ENCODE measurements at places on chromosomes 13 and 19.

GRCh38 chr13:74104661-74105275 lies 29.4 kb downstream of the KLF12 start:
- DNase-seq = no peak

- no peak for DNase-seq
Observed at GRCh38 chr19:36097036-36097435, 13.9 kb upstream of the OVOL3 start.

DNA sequence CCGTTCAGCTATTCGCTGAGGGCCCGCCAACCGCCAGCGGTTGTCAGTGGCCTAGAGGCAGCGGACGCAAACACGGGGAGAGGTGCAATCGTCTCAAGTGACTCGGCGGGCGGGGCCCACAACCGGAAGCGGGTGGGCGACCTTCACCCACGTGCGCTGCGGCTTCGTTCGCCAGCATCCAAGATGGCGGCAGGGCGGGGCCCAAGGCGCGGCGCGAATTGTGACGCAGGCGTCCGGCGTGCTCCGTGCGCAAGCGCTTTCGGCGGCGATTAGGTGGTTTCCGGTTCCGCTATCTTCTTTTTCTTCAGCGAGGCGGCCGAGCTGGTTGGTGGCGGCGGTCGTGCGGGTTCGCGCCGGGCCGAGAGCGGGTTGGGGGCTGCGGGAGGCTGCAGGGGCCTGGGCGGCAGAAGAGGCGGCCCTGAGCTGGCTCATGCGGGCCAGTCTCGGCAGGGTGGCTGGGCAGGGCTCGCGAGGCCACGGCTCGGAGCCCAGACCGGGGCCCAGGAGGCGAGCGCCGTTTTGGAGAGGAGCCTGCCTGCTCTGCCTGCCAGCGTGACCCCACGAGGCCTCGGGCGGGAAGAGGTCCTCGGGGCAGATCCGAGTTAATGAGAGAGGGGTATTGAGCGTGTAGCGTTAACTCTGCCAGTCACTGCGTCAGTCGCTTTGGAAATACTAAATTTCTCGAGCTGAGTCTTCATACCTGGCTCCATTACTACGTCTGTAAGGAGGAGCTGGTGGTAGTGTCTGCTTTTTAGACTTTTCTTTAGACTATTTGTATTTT lies at the start of gene UBA52:
TSS of gene UBA52 (plus strand) at position 294 of the 781 bp plus-strand sequence. CDS start 1,444 bp downstream, outside the sequence.
- peak; percentile 95 for DNase-seq

DNA sequence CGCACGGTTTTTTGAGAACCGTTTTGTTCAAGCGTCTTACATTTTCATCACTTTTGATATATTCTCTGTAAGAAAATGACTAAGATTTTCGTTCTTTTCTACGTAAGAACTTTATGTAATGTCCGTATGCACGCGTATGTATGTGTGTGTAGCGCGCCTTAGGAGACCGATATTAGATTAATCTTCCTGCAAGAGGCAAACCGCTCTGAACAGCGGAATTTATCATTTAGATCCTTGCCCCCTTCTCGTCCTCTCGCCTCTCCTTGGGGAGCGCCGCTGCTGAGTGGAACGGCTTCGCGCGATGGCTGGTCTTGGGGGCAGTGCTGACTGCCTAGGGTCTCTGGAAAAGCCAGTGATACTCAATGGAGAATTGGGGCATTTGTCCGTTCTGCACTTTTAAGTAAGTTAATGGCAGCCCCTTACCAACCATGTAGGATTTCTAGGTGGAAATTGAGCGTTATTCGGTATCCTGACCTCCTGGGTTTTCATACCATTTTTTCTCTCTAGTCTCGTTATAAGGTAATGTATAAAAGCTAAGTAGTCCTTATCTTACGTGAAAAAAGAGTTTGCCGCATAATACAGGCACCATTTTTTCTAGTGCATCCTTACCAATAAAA lies 4.7 kb downstream of the MAB21L1 start:
- DNase-seq = no peak

- peak; percentile 90 for DNase-seq
Observed at GRCh38 chr13:46668302-46668720, 115.3 kb downstream of the LRCH1 start.

GRCh38 chr19:397321-397720 lies 11.6 kb downstream of the C2CD4C start:
- DNase-seq = no peak

DNA sequence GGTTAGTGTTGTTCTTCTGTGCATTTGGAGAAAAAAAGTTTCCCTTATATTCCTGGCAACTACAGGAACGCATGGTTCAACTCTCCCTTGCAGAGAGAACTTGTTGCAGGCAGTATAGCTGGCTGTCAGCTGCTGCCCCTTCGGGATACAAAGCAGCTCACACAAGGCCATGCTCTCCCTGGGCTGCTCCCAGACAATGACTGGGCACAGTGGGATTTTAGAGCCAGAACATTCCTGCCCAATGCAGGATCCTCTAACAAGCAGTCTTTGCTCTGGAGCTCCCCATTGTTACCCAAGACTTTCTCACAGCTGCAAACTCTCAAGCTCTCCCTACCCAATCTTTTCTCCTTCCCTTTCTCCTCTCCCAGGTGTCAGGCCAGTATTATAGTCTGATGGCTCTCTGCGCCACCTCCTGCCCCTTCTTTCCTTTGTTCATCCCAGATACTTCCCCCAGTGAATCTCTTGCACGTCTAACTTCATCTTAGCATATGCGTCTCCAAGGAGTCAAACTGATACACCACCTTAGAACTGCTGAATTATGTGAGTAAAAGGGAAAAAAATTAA lies 27.5 kb upstream of the SERPINE3 start:
- no peak for DNase-seq

DNA sequence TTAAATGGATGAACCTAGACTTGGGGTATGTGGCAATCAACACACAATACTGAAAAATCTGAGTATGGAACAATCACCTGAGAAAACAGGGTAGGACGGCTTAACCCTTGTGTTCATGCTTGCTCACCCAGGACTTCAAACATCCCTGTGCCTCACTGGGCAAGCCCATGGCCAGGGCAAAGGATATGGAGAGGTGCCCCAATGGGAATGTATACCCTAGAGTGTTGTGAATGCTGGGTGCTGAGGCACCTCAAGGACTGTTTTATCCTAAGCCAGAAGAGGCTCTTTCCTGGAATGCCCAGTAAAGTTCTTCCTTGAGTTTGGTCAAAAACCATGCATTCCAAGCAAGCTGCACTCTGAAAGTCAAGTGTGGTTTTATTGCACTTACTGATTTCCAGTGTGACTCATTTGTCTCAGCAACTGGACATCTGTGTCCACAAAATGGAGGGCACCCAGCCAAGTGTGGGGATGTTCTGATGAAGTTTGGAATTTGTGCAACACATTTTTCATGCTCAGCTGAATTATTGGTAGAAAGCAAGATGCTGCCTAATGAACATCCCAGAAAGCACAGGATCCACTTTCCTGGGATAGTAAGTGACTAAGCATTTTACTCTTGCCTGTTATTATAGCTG lies 531.3 kb downstream of the RFC3 start:
- DNase-seq = no peak

DNA sequence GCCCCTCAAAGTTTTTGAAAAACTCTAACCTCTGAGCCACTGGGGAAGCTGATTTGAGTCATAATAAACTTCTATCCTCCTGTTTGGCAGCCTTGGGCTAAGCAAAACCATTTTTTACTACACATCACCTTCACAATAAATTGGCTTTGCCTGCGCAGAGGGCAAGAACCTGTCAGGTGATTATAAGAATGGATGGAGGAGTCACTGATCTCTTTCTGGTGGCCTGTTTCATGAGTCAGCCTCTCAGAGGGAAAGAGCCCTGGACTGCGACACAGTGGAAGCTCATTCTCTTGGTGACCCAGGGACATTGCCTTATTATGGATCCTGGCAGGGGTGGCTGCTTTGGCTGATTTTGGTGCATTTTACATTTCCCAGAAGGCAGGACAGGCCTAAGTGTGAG lies 17.5 kb upstream of the PSG9 start:
- DNase-seq = no peak

- DNase-seq = no peak
Observed at GRCh38 chr13:30255696-30256095, 51.7 kb downstream of the KATNAL1 start.

- DNase-seq = no peak
Observed at GRCh38 chr13:65414187-65414586, 1815.9 kb downstream of the PCDH9 start.

GRCh38 chr13:40388617-40389016 lies 277.8 kb downstream of the FOXO1 start:
- DNase-seq = peak; percentile 77

GRCh38 chr19:34432797-34433196 lies 4.6 kb downstream of the UBA2 start:
- no peak for DNase-seq

- DNase-seq = no peak
Observed at GRCh38 chr13:76307142-76307541, 579.1 kb downstream of the KCTD12 start.

DNA sequence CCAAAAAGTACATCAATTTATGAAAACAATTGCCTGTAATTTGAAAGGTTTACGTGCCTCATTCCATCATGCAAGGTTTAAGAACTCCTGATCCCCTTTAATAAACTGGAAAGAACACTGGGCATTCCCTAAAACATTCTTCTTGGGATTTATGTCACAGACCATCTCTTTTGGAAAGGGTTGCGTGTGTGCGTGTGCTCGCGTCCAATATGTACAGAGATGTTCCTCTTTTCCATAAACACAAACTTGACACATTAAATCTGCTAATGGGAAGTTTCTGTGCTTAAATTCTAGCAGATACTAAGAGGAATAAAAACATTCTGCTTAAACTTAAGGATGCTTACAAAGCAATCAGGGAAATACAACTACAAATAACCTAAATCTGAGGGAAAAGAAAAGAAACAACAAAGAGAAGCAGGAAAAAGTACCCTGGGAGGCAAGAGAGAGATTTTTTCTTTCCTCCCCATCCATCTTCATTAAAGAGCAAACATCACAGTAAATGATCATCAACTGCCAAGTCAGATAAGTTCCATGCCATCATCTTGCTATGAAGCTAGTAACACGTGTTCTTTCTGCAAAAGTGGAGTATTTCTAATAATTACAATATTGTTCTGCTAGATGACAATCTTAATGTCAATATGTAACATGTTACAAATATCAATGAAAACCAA lies 83.7 kb downstream of the STK24 start:
- DNase-seq = no peak

DNA sequence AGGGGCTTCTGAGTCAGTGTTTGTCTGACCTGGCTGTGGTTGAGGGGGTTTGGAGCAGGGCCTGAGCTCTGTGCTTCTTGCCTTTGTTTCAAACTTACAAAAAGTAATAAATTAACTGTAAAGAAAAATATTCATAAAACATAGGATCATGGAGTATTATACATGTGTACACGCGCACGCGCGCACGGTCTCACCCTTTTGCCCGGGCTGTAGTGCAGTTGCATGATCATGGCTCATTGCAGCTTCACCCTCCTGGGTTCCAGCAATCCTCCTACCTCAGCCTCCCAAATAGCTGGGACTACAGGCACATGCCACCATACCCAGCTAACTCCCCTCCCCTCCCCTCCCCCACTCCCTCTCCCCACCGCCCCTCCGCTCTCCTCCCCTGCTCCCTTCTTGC lies 23.5 kb downstream of the TDRD12 start:
- no peak for DNase-seq

DNA sequence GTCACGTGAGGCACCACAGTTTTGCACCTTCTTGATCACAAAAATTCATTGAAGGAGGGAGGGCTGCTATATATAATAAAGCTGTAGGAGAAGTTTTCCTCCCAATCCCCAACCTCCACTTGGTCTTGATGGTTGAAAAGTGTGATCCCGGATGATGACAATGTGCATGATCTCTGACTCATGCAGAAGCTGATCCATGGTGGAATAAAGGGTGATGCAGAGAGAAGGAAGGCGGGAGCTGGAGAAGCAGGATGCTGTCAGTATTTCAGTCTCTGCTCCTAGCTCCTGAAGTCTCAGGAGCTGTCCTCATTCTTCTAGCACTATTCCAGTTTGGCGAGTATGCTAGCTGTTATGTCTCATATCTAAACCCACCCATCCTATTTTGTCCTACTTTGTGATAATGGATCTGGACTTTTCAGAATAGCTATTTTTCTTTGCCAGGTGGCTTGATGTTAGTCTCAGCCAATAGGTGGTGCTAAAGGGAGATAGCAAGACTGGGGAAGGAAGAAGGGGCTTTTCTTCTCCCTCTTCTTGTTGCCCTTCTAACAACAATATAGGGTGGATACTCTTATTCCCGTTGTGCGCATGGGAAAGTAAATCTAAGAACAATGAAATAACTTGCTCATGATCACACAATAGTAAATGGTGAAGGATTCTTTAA lies 65.6 kb upstream of the HTR2A start:
- DNase-seq = peak; percentile 31

DNA sequence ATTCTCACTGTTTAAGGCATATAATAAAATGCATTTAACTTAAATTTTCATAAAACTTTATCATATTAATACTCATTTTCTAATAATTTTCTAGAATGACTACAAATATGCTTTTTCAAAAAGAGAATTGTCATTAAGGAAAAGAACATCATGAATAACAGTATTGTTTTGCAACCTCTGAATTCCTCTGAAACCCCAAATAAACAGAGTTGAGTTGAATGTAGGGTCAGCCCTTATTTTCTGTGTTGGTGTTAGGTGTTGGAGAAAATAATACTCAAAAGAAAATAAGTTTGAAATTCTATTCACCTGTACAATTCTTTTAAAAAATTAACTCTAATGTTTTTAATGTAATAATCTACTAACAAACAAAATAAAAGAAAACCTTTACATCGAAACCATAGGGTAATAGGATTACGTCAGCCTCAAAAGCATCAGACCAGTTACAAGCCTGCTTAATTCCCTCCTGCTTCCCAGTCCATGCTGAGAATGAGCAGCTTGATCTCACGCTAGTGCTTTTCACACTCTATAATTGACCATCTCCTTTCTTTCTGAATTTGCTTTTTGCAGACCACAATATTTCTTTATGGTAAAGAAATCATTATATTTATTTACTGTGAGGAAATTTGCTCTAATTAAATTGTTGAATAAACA lies 160.9 kb downstream of the PCDH9 start:
- DNase-seq = no peak

DNA sequence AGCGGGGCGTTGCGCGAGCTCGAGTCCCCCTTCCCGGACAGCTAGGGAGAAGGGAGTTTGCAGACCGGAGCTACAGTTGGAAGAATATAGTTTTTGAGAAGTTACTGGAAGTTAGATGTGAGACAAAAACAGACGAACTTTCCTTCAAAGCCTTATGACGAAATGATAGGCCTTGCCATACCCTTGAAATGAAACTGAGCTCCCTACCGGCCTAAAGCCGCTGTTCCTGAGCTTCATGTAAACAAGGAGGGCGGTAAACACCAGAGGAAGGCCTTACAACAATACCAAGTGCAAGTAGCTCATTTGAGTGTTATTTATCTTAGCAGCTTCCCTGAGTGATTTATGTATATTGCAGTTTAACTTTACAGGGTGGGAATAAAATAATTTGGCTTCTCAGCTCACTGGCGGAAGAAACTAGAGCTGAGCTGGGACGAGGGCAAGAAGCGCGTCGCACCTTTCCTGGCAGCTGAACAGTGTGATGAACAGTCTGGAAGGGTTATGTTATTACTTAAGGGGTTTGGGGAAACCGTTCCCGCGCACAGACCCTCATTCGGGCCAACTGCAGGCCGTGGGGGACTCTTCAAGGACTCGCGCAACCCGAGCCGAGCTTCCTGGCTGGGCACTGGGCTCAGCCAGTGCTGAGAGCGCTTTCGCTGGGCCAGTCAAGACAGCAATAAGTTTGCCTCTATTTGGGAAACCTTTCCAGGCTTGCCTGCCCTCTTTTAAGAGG lies 111.2 kb downstream of the KCNRG start:
- DNase-seq = peak; percentile 50
